ENCODE measurements at places on chromosomes 5 and 9. TPM values are rescaled to one million over a fixed set of nuclear protein-coding genes. Genes with fewer than 3 reads are reported as not detected.

The FRMPD1 gene
- 0.14 TPM for total RNA-seq

The GABRB2 gene
- total RNA-seq: 0.97 TPM

The CTXN3 gene
- 8.4 TPM for total RNA-seq

The GABRA1 gene
- total RNA-seq: 0.68 TPM

The MRPS27 gene
- 49.4 TPM for total RNA-seq

The LCNL1 gene
- 0.38 TPM for total RNA-seq

The FOXD4L6 gene
- total RNA-seq: not detected

The TPM2 gene
- 7.3 TPM for total RNA-seq

The FAXDC2 gene
- 11.5 TPM for total RNA-seq

The RARS1 gene
- total RNA-seq: 84.7 TPM

The SHOC1 gene
- 0.43 TPM for total RNA-seq

The DRD1 gene
- total RNA-seq: 8.0 TPM

The PCDHA12 gene
- total RNA-seq: 15.8 TPM

The INIP gene
- total RNA-seq: 28.3 TPM

The HAVCR2 gene
- total RNA-seq: 1.3 TPM

Data from motor neuron (in vitro differentiated cells).